ENCODE measurements at places on chromosomes 5 and 9.

- DNase-seq, result no peak
These were observed 1369.8 kb upstream of the CDH9 start for GRCh38 chr5:28408186-28408585.

GRCh38 chr5:157217289-157218024, 36.8 kb downstream of the ITK start:
- no peak for DNase-seq

- DNase-seq, result no peak
These were observed 30.5 kb upstream of the DAB2IP start for GRCh38 chr9:121620777-121621449.

DNA sequence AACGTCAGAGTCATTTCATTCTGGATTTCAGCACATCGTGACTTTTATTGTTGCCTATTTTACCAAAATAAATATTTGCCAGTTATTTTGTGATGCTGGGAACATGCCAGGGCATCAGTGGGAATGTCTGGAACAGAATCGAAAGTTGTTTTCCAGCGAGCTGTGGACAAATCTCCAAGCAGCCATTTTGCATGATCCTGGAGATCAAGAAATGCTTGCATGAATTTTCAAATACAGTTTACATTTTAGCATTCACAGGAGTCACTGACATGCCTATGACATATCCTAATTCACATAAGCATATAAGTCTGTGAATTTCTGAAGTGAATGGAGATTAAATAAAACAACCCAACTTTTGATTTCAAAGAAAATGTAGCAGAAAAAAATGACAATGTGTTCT, 119.4 kb downstream of the VCAN start:
- peak; percentile 39 for DNase-seq

- no peak for DNase-seq
These were observed 109.9 kb upstream of the NFIB start for GRCh38 chr9:14423815-14424261.

DNA sequence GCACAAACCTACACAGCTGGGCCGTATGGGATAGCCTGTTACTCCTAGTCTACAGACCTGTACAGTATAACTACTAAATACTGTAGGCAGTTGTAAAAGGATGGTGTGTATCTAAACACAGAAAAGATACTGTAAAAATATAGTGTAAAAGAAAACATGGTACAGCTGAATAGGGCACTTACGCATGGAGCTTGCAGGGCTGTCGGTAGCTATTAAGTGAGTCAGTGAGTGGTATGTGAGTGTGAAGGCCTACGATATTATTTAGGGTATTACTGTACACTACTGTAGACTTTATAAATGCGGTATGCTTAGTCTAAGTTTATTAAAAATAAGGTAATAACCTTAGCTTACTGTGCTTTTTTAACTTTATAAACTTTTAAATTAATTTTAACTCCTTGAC, 1.2 kb downstream of the ZCCHC9 start:
- DNase-seq, result no peak

- DNase-seq, result no peak
These were observed 70.9 kb downstream of the MYO10 start for GRCh38 chr5:16865151-16865550.

- DNase-seq, result no peak
These were observed 13.6 kb upstream of the PALM2AKAP2 start for GRCh38 chr9:109766351-109766750.

DNA sequence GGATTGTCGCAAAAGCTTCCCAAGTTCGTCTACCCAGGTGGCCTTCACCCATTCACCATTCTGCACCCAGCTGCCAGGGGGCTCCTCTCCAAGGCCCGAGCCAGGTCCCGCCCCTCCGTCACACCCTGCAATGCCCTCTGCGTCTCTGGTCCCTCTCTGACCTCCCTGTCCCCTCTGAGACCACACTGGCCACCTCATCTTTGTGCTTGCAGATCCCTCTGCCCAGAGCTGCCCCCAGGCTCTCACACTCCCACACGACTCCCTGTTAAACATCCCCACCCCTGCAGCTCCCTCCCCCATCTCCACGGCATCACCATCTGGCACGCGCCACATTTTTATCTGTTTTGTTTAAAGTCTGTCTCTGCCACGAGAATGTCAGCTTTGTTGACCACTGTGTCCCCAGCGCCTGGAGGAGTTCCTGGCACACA, 243.6 kb downstream of the PBX3 start:
- no peak for DNase-seq

GRCh38 chr9:110464321-110464720, 115.2 kb downstream of the SVEP1 start:
- DNase-seq, result no peak

- no peak for DNase-seq
These were observed 59.1 kb upstream of the GOLPH3 start for GRCh38 chr5:32233220-32233695.

GRCh38 chr9:83956086-83956435, 24.0 kb downstream of the HNRNPK start:
- no peak for DNase-seq

Data from NCI-H774 (cell line).